LNCaP clone FGC (cell line): ENCODE measurements at places on chromosomes 12 and 14.
A peak's percentile ranks its signal among the peaks of the same experiment; 100 is the strongest.

DNA sequence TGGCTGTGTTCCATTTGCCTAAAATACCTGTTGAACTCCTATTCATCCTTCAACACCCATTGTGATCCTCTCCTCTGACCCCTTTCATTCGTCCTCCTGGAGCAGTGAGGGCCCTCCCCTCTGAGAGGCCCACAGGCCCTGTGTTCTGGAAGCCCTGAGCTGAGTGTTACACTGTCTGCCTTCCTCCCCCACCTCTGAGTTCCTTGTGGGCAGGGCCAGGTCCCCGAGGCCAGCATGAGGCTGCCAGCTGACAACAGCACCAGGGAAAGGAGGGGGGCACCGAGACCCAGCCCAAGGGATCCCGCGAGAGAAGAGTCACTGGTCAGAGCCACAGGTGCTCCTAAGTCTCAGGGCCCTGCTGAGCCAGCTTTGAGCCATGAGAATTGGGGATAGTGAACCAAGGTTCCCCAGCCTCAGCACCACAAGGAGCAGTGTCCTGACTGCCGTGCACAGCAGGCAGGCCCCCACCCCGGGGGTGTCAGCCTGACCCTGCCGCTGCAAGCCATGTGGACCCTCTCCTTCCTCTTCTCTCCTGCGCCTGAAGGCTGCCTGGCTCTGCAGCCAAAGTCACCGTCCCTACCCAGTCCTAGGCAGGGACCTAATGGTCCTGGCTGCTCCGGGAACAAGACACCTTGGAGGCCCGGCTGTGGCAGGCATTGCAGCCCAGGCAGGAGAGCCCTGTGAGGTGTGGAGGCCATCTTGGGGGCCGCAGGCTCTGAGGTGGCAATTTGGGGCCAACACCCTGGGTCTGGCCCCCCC lies 52.5 kb downstream of the BEGAIN start:
- no peak for DNase-seq

- no peak for DNase-seq
Observed at GRCh38 chr12:32902287-32902997, 5.9 kb upstream of the PKP2 start.

GRCh38 chr14:21074398-21075272 lies 4.5 kb downstream of the ARHGEF40 start:
- DNase-seq, result no peak

DNA sequence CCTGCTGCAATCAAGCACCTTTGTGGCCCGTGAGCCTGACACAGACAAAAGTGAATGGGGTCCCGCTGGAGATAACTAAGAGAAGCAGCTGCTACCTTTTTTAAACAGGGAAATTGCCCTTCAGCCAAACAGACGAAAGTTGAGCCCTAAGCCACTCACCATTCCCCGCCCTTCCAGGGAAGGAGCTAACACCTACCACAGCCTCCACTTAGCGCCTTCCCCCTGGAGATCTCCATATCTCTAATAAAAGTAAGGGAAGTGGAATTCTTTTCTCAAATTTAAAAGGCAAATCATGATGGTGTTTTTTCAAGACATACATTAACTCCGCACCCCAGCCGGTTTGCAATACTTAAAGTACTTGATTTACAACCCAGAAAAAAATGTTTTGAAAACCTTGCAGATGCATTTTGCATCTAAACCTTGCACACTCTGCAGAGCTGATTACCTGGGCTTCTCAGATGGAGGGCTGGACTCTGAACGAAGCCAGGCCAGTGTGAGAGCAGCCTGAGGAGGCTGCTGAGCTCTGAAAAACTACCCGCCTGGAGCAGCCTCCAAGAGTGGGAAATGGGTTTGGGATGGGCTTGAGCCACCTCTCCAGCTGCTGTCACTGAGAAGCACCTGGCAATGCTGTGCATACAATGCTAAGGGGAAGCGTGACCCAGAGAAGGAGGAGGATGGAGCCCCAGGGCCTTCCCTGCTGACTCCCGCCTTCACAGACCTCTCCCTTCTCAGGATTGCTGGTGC lies 10.0 kb downstream of the NUAK1 start:
- no peak for DNase-seq

GRCh38 chr12:6201213-6201608 lies 1.0 kb downstream of the CD9 start:
- DNase-seq, result peak; percentile 86

GRCh38 chr12:82659343-82660207 lies 27.1 kb upstream of the TMTC2 start:
- no peak for DNase-seq

DNA sequence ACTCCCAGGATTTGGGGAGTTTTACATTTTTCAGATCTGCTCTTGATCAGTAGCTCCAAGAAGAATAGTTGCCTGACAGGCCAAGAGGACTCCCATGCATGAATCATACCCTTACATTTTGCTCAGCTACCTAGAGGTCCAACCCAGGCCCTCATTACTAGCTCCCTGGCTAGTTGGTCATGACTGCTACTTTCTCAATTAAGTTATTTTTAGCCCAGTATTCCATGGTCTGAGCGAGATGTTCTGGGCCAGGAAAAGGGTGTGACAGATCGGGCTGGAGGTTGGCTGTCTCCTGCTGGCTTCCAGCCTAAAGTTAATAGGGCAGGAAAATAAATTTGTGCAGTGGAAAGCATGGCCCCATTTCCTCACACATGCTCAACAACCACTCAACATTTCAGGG lies 379.2 kb downstream of the GRIN2B start:
- DNase-seq, result no peak

DNA sequence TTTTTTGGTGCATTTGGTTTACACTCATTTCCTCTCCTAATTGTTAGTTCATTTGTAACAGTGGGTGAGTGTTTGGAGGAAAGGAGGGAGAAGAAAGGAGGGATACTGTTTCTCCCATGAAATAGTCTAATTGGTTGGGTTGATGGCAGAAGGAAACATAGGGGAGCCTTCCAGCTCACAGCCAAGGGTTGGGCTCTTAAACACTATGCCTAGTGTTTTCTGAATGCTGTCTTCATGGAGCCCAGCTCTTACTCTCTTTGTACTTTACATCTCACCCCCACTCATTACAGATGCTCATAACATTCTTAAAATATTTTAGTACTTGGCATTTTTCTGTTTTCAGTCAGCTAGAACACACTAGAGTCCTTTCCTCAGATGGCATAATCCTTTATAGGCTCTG lies 38.2 kb downstream of the BAZ2A start:
- DNase-seq, result no peak

- DNase-seq, result no peak
Observed at GRCh38 chr12:116226026-116226425, 51.5 kb downstream of the MED13L start.

DNA sequence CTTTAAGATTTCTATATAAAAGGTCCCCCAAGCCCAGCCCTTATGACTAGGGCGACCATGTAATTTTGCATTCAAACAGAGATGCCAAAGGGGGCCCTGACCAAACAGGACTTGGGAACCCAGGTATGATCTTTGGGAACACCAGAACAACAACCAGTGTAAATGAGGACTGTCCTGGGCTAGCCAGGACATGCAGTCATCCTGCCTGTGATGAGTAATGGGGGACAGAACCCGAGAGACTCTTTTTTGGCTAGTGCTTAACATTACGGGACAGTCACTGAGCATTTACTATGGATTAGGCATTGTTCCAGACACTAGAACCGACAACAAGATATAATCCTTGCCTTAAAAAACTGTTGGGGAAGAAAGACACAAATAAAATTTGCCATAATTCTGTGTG lies 337.3 kb downstream of the CACNA1C start:
- no peak for DNase-seq

GRCh38 chr12:563250-563781 lies 99.9 kb downstream of the NINJ2 start:
- DNase-seq, result no peak

DNA sequence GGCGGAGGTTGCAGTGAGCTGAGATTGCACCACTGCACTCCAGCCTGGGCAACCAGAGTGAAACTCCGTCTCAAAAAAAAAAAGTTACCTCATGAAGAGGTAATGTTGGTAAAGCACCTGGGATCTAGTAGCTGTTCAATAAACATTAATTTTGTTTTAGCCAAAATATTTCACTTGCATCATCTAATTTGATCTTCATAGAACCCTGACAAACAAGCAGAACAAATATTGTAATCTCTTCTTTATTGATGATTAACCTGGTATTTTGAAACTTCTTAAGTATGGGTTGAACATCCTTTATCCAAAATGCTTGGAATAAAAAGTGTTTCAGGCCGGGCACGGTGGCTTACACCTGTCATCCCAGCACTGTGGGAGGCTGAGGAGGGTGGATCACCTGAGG lies 149.0 kb upstream of the AMIGO2 start:
- no peak for DNase-seq

DNA sequence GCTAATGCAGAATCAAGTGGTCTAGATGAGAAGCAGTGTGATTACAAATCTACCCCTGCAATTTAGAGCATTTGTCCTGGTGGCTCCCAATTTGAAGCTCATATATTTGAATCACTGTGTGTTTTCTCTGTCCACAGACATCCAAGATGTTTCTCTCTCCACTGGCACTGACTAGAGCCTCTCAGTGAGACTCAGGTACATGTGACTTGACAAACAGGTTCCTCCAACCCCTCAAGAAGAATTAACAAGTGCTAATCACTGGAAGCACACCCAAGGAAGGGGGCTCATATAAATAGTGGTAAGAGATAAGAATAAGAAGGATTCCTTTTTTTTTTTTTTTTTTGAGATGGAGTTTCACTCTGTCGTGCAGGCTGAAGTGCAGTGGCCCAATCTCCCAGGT lies 20.5 kb downstream of the OR10G2 start:
- DNase-seq, result peak; percentile 62

DNA sequence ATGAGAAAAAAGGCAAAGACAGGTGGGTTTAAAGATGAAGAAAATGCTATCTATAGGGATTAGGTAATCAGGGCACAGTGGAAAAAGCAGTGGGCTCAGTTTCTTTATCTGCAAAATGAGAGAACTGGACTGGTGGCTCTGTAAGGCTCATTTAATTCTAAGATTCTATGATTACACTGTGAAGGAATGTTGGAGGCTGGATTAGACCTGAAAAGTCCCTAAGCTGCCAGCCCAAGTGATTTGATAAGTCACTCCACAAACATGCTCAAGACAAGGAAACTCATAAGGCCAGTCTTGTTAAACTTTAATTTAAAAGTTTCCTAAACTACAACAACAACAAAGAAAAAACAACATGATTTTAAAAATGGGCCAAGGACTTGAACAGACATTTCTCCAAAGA lies 75.1 kb downstream of the DCAF5 start:
- DNase-seq, result no peak

DNA sequence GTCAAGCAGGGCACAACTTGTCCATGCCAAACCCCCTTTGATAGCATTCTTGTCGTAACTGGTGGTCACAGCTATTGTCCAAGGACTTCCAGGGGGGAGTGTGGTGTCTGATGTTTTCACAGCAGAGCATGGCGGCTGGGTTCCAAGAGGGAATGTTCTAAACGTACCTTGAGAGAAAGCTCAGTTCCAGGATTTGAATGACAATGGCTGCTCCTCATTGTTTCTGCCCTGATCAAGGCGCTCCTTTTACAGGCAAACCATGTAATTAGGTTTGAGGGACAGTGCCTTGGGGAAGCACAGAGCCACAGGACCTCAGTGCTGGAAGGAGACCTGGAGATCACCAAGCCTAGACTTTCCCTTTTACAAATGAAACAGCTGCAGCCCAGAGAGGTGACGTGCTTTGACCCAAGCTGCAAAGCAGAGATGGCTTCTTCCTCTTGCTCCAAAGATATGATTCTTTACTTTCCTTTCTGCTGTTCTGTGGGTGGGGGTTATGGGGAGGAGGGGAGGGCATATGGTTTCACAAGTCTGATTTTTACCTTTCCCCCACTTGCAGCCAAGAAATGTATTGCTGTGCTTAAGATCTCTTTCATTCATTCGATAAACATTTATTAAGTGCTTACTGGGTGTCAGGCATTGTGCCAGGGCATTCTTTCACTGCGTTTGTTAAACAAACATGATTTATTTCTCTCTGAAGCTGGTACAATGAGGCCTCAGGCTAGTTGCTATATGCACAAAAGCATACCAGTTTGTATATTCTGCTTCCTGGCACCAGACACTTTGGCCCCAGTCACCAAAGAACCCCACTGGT lies 172.8 kb downstream of the KTN1 start:
- DNase-seq, result peak; percentile 93

DNA sequence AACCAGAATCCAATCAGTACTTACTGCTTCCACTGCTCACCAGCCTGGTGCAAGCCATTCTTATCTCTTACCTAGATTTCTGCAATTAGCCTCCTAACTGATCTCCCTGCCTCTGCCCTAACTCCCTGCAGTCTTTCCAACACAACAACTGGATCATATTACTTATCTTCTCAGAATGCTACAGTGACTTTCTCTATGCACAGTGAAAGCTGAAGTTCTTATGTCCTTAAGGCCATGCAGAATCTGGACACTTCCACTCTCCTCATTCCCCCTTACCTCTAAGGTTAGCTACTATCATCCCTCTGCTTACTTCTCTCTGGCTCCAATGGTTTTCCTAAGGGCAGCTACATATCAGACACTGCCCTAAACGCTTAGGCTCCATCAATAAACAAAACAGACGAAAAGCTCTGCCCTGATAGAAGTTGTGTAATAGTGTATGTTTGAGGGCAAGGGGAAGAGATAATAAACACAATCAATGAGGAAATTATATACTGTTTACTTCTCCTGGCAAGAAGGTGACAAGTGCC lies 4.0 kb downstream of the KTN1 start:
- no peak for DNase-seq

DNA sequence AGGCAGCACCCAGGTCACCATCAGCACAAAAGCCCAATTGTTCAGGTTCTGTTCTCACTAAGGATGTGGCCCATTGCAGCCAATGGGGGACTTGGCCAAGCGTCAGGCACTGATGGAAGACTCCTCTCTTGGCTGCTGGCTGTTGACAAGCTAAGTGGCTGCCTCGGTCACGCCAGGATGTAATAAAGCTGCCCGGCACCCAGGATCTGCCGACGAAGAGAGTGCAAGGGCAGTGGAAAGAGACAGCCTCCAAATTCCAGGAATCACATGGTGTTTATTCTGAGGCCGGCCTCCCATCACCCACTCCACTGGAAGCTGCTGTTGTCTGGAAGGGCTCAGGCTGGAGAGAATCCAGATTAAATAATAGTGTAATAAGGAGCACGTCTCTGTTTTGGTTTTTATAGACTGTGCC lies 451.8 kb upstream of the TBX3 start:
- DNase-seq, result peak; percentile 75

- DNase-seq, result no peak
Observed at GRCh38 chr12:131333621-131334440, 377.1 kb upstream of the SFSWAP start.

- DNase-seq, result no peak
Observed at GRCh38 chr14:104353921-104354701, 215.7 kb downstream of the KIF26A start.

GRCh38 chr12:84315926-84316325 lies 596.7 kb downstream of the SLC6A15 start:
- no peak for DNase-seq

DNA sequence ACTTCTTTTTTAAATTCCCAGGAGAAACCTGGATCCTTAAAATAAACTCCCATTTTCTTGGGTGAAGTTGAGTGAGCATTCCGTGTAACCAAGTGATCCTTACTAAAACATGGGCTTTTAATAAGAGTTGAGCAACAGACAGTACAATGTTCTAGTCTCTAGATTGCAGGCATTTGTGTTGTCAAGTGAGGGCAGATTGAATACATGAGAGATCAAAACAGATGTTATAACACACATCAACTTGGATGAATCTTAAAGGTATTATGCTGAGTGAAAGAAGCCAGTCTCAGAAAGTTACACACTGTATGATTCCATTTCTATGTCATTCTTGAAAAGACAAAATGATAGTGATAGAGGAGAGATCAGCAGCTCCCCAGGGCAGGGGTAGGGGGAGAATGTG lies 213.9 kb upstream of the CCDC196 start:
- no peak for DNase-seq
